Activated naive CD4-positive, alpha-beta T cell (primary cell): ENCODE measurements at places on chromosomes 5 and 9.

DNA sequence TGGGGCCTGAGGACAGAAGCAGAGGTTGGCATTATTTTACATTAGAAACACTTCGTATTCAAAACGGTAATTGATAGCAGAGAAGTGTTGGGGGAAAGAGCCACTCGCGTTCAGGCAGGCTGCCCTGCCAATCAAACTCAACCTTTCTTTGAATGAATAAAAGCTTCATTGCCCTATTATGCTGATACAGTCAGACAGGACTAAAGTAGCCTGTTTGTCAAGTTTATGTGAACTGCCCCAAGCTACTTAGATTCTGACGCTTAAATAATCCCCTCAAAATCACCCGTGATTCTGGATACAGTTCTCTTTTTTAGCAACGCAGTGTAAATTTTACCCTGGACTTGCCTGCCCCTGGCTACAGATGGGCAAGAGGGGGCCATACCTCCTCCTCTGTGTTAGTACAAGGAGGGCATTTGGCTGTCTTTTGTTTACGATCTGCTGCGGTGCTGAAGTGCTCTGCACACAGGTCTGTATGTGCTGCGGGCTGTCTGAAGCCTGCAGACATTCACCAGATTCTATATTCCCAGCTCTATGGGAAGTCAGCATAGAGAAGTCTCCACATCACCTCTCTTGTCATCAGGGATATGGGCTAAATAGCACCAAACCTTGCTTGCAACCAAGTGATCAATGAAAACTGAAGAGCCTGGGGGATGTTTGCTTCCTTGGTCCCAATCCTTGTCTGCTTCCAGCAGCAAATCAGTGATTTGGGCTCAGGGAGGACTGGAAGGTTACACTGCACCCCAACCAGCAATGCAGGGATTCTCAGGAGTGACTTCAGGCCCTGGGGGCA is 218.4 kb downstream of the EBF1 start:
- no peak for DNase-seq

DNA sequence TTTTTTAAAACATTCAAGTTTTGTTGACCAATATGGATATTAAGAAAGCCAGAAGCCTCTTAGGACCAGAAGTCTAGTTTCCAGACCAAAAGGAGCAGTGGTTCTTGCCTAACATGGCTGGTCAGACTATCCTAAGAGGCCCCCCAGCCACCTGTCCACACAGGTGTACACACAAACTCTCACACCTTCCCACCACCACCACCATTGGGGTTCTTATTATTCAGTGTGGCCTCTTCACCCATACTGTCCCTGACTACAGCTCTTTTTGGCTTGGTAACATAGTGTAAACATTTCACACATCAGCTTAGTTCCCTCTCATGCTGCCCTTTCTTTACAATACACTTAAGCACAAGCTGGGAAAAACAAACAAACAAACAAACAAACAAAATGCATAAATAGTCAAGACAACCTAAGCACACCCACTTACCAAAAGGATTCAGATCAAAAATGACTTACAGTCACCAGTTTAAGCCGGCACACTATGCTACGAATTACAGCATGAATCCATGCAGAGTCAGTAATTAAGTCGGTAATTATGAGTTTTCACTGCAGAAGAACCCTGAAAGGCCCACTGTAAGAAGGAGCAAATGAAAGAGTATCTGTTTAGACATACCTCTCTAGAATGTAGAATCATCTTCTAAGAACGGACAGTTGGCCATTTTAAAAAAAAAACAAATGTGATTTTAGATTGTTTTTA is 9.5 kb downstream of the LHFPL2 start:
- no peak for DNase-seq

DNA sequence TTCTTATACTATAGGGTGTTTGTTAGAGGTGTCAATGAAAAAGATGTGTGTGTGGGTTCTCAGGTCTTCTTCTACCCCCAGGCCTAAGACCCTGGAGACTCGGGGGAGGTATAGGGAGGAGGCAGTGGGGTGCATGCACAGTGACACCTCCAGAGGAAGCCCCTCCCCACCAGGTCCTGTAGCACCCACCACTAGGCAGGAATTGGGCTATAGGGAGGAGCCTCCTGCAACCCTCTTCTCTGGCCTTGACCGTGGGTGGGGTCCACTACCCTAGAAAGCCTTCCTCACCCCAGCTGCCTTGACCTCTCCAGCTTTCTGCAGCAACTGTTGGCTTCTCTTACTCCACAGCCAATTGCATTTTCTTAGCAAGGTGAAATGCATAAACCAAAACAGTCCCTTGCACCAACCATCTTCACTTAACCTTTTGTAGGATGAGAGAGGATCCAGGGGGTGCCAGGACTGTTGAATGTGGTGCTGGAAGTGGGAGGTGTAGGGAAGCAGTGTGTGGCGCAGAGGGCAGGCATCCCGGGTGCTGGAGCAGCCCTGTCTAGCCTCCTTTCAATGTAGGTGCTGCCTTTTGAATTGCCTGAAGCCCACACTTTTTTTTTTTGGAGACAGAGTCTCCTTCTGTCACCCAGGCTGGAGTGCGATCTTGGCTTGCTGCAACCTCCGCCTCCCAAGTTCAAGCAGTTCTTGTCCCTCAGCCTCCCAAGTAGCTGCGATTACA is 128.5 kb downstream of the RGS3 start:
- DNase-seq = no peak

DNA sequence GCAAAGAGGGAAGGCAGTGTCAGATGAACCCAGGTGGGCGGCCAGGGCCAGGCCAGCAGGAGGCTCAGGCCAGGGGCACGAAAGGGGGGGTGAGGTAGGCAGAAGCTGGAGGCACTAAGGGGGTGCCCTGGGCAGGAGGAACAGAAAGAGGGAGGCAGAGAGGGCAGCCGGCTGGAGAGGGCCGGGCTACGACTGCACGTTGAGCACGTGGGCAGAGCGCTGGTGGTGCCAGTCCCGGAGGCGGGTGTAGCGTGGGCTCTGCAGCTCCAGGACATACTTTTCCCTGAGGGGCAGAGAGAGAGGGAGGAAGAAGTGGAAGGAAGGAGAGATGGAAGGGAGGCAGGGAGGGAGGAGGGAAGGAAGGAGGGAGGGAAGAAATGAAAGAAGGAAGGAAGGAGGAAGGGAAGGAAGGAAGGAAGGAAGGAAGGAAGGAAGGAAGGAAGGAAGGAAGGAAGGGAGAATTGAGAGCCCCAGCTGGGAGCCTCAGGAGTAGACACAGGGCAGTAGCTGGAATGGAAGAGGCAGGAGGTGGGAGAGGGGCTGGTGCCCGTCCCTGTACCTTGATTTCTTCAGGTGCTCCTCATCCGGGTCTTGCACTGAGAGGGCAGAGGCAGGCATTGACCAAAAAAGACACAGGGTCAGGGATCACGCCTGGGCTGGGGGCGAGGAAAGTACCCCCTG is 7.0 kb downstream of the PDLIM7 start:
- DNase-seq = no peak

- DNase-seq = no peak
Measured at GRCh38 chr5:73129143-73129542, 8.8 kb downstream of the TMEM171 start.

DNA sequence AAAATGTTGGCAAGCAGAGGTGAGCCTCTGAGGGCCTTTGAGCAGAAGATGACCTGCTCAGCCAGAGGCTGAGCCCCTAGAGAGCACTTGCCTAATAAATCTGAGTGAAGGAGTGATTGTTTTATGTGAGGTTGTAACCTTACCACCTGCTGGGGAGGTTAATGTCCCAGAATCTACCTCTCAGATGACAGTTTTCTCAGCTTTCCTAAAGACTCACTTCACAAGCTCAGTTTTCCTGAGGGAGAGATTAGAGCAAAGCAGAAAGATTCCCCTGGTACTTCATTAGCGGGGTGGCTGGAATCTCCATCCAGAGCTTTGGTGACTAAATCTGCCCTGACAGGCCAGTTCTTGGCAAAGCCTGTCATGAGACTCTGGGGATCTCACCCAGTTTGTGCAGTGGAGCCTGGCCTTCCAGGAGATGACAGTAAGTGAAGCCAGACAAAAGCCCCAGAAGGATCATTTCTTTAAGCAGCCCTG is 48.8 kb upstream of the GALNT10 start:
- DNase-seq = no peak

DNA sequence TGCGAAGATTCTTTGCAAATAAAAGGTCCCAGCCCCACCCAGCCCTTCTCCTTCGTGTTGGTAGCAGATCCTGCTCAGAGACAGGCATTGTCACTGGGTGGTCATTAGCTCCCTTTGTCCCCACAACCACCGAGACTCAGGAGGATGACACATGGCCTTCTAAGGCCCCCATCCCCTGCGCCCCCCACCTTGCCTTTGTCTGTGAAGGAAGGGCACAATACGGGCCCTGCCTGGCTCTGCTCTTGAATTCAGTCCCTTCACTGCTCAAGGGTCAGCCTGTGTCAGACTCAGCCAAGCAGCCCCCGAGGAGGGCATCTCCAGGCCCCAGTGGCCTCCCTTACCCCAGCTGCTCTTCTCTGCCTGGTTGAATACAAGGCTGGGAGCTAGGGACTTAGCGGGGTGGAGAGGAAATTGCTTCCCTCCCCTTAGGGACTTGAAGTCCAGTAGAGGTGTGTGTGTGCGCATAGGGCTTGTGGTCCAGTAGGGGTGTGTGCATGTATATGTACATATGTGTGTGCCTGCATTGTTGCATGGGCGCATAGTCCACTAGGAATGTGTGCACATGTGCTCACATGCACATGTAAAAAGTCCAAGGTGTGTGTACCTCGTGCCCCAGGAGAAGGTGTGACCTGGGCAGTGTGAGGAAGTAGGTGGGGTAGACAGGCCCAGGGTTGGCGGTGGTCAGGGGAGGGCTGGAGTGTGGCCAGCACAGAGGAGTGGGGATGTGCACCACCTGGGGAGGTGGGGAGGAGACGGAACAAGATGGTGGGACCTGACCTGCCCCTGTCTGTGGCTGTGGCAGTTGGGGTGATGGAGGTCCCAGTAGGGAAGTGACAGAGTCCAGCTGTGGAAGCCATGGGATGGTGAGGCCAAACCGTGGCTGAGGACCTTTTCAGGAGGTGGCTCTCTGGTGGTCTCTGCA is 59.1 kb downstream of the PHF2 start:
- DNase-seq = no peak

DNA sequence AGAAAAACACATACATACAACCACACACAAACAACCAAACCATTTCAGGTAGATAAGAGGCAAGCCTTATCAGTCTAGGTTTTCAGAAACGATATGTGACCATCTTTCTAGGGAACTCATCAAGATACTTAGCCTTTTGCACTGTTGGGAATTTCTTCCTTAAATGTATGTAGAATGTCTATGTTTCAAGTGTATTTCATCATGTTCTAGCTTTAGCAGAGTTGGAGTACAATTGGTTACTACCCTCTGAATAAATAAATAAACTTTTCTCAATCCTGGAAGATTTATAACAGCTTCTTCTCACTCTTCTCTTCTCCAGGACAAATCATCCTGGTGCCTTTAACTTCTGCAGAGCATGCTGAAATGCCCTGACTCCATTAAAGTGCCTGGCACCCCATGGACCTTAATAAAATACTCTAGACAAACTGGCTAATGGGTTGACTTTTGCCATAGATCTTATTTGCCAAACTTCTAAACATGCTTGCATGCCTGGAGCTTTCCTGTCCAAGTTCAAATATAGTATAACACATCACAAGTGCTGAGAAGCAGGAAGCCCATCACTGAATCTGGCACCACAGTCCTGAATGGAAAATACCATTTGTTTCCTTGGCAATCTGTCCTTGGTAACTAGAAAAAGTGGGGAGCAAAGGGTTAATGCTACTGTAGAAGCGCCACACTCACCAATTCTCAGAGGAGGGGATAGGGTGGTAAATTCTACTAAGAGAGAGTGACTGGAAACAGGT is 33.1 kb upstream of the ZNF462 start:
- DNase-seq = no peak

DNA sequence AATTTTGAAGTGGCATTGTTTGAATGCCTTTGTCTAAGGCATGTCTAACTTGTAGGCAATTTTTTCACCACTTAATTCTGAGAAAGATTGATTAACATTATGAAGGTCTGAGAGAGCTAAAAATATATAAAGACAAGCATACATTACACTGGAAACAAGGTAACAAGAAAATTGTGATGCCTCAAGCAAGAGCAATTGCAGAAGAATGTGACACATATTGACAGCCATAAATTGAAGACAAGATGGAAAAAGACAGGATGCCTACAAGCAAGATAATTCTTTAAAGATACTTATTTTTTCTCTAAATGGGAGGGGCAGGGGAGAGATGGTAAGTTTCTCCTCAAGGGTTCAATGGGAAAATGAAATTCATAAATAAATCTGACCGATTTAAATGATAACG is 103.1 kb upstream of the CYLC2 start:
- DNase-seq = no peak

DNA sequence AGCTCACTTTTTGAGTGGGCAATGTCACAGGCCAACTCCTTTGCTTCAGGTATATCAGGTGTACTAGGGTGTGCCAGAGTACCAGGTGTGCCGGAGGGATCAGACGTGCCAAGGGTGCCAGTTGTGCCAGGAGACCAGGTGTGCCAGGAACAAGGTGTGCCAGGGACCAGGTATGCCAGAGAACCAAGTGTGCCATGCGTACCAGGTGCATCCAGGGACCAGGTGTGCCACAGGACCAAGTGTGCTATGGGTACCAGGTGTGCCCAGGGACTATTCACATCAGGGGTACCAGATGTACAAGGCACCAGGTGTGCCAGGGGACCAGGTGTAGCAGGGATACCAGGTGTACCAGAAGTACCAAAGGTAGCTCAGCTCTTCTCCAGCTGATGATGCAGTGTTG is 174.7 kb upstream of the S1PR3 start:
- no peak for DNase-seq

DNA sequence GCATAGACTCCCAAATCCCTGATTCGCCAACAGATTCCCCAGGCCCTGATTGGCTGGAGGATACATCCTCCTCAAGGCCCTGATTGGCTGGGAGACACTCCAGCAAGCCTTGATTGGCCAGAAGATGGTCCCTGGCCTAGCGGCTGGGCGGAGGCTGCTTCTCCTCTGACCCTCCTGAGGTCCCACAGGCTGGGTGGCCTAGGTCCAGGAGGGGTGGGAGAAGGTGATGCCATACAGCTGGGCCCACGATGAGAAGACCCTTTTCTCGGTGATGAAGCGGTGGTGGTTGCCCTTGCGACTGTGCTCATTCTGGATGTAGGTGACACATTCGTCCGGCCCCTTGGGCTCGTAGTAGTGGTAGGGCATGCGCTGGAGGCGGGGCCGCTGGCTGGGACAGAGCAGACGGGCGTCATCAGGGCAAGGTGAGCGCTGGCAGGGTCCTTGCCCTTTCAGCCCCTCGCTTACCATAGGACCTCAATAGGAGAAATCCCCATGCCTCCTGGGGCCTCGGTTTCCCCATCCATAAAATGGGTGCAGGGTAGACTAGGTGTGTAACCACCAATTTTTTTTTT is 9.0 kb upstream of the AK1 start:
- DNase-seq = no peak

DNA sequence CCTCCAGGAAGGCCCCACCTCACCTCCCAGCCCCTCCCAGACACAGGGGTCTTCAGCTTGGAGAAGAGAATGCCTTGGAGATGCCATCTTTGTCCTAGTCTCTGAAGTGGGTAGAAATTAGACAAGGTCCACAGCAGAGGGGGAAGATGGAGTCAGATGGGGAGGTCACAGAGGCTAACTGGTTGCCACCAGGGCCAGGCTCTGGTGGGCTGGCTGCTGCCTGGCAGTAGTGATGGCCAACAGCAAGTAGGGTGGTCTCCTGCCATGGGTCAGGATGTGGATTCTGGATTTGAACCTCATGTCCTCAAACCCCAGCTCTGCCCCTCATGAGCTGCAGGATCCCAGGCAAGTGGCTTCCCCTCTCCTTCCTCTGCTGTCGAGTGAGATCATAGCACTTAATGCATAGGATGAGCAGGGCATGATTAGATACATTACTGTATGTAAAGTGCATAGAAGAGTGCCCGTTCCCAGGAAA is 38.7 kb upstream of the NEK6 start:
- DNase-seq = no peak
